ENCODE measurements at places on chromosomes 5 and 9.

DNA sequence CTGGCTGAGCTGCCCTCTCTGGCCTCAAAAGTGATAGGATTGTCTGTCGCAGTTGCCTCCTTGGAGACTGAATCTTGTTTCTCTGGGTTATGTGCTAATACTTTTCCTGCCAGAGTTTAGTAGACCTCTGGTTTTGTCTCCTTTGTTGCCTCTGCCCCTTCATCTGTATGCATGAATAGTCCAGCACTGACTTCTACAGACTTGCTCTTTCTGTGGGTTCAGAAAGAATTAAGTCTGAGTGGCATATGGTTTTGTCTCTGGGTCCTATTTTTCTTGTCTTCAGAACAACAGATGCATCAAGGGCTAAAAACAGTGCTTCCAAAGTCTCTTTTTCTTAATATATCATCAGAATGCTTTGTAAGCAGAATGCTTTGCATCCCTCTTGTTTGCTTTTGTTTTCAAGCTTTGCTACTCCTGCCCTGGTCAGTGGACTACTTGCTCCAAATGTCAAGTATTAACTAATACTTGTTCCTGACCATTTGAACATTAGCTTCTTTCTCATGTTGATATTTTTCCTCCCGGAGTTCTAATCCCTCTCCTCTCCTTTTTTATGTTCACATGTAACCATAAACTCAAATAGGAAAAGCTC is 131.7 kb downstream of the UNC13B start:
- no peaks in the 10 kb centered on the region for H3K27me3 ChIP-seq
- peaks cover 4% of the 10 kb centered on the region for H3K36me3 ChIP-seq
- DNase-seq = no peak
- no peaks in the 10 kb centered on the region for H3K4me1 ChIP-seq
- H3K4me3 ChIP-seq = no peak overlapping the region

DNA sequence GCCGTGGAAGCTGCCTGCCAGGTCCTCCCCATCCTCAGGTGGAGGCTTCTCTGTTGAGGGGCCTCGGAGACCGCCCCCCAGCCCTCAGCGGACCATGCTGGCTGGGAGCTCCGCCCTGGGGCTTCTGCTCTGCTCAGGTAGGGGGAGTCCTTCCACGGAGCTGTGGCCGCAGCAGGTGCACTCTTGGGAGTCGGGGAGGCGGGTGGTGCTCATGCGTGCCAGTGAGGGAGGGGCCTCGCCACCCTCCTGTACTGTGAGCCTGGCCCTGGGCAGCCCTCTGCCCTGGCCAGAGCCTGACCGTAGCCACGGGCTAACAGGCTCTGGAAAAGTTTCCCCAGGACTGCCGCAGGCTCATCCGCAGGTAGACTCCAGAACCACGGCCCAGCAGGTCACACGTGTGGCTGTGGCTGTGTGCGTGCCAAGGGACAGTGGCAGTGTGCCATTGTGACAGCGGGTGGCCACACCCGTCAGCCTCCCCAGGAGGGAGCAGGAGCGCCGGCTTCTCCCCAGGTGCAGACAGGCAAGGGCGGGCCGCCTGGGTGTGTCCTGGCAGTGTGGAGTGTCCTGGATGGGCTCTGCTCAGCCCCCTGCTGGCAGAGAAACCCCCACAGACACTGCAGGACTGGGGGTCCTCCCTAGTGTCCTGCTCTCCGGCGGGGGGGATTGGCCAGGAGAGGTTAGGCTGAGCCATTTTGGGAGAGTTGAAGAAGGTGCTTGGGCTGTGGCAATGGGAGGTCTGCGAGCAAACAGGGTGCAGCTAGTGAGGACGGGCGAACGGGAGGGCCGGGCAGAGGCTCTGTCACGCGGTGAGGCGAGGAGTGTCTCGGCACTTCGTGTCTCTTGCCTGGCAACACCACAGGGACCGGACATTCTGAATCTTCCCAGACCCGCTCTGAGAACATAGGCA is 29.5 kb downstream of the TPPP start:
- H3K36me3 ChIP-seq = peaks cover 43% of the 10 kb centered on the region
- no peaks in the 10 kb centered on the region for H3K4me1 ChIP-seq
- no peaks in the 10 kb centered on the region for H3K27me3 ChIP-seq
- H3K27ac ChIP-seq = no peak overlapping the region
- no peak overlapping the region for H3K4me3 ChIP-seq

- H3K4me3 ChIP-seq = no peak overlapping the region
- no peak for DNase-seq
- peaks cover 14% of the 10 kb centered on the region for H3K36me3 ChIP-seq
- H3K4me1 ChIP-seq = no peaks in the 10 kb centered on the region
Measured at GRCh38 chr5:137888466-137888862, 793 bp upstream of the PKD2L2 start.

DNA sequence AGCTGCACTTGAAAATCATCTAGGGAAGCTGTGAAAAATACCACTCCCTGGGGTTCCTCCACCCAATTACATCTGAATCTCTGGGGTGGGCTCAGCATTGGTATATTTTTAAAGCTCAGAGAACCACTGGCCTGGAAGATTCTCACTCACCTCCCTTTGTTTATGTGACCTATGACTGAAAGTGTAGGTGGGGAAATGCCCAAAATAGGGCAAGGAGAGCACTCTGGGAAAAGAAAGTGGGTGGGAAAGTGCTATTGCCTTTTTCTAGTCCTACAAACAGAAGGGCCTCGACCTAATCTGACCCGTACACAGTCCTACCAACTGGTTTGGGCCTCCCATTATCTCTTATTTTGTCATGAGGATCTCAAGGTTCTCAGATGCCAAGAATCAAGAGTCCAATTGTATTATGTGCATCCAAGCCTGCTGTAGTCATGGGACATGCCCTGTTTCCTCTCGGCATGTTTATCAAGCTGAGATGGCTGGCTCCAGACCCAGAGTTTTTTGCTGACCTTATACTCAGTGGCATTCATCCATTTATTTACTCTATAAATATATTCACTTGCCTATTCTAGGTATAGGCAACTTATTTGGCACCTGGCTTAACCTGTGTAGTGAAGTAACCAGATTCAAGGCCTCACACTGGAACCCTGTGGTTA is 483.7 kb downstream of the ENC1 start:
- no peaks in the 10 kb centered on the region for H3K36me3 ChIP-seq
- no peaks in the 10 kb centered on the region for H3K4me1 ChIP-seq
- DNase-seq = no peak
- H3K27me3 ChIP-seq = no peaks in the 10 kb centered on the region
- H3K27ac ChIP-seq = no peak overlapping the region

- no peaks in the 10 kb centered on the region for H3K36me3 ChIP-seq
- no peak overlapping the region for H3K4me3 ChIP-seq
- peak; percentile 73 for DNase-seq
- H3K27ac ChIP-seq = no peak overlapping the region
- peaks cover 5% of the 10 kb centered on the region for H3K4me1 ChIP-seq
- H3K27me3 ChIP-seq = no peaks in the 10 kb centered on the region
Measured at GRCh38 chr9:129584136-129584535, 36.8 kb downstream of the C9orf50 start.

DNA sequence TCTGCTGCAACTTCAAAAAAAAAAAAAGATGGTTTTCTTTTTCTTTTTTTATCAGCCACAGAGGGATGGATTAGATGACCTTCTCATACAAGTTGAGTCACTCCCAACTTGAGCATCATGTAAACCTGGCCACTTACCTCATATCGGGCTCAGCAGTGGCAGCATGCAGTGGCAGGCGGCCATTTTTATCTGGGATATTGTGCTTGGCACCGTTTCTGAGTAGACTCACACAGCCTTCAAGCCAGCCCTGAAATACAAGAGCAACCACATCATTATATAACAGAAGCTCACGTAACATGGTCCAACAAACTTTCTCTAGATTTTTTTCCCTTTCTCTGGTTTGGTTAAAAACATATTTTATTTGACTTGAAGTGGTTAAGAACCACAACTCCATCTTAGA is 62.6 kb downstream of the ANKRD55 start:
- no peak overlapping the region for H3K4me3 ChIP-seq
- H3K4me1 ChIP-seq = no peaks in the 10 kb centered on the region
- DNase-seq = peak; percentile 62

GRCh38 chr5:168152660-168153059 is 138.8 kb upstream of the WWC1 start:
- H3K27ac ChIP-seq = no peak overlapping the region
- H3K4me1 ChIP-seq = no peaks in the 10 kb centered on the region
- H3K4me3 ChIP-seq = no peak overlapping the region
- no peaks in the 10 kb centered on the region for H3K27me3 ChIP-seq
- no peak for DNase-seq

GRCh38 chr5:157283434-157283833 is 17.5 kb downstream of the CYFIP2 start:
- peaks cover 18% of the 10 kb centered on the region for H3K4me1 ChIP-seq
- H3K4me3 ChIP-seq = no peak overlapping the region
- DNase-seq = peak; percentile 51

GRCh38 chr5:80576383-80576782 is 6.3 kb upstream of the ANKRD34B start:
- H3K27ac ChIP-seq = no peak overlapping the region
- H3K36me3 ChIP-seq = no peaks in the 10 kb centered on the region
- peaks cover 5% of the 10 kb centered on the region for H3K27me3 ChIP-seq
- DNase-seq = no peak
- H3K4me3 ChIP-seq = no peak overlapping the region

DNA sequence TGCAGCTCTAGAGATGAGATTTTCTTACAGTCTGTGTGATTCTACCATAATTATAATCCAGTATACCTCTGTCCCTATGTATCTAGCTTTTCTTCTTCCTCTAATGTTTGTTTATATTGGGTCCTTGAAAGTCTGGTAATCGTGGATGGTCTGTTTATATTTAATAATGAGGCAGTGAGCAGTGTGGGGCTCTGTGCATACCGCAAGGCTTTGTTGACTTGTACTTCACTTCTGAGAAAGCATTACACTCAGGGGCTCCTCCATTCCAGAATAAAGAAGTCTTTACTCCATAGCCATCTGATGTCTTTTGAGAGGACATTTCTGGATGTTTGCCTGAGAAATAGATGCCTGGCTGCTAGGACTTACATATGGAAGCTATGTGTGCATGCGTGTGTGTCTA is 4.5 kb upstream of the MPDZ start:
- no peaks in the 10 kb centered on the region for H3K36me3 ChIP-seq
- no peak for DNase-seq
- no peak overlapping the region for H3K27ac ChIP-seq
- H3K4me1 ChIP-seq = no peaks in the 10 kb centered on the region

DNA sequence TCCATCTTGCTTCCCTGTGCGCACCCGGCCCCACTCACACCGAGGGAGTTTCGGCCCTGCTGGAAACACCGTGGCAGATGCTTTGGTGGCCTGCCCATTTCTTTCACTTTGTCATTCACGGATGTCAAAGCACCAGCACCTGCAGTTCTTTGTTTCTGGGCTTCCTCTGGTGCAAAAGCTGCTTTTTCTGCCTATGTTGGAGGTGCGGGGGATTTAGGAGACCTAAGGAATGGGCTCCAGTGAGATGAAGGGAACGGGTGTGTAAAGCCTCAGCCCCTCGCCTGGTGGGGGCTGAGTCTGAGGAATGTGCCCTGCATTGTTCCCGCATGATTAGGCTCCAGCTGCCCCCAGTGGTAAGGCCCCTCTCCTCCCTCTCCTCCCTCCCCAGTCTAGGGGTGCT is 62.3 kb downstream of the THBS4 start:
- H3K4me3 ChIP-seq = no peak overlapping the region
- H3K27ac ChIP-seq = no peak overlapping the region
- no peak for DNase-seq
- H3K4me1 ChIP-seq = no peaks in the 10 kb centered on the region

GRCh38 chr5:170628691-170629565 is 125.1 kb downstream of the KCNIP1 start:
- peaks cover 24% of the 10 kb centered on the region for H3K4me1 ChIP-seq
- no peak overlapping the region for H3K27ac ChIP-seq
- H3K27me3 ChIP-seq = no peaks in the 10 kb centered on the region

DNA sequence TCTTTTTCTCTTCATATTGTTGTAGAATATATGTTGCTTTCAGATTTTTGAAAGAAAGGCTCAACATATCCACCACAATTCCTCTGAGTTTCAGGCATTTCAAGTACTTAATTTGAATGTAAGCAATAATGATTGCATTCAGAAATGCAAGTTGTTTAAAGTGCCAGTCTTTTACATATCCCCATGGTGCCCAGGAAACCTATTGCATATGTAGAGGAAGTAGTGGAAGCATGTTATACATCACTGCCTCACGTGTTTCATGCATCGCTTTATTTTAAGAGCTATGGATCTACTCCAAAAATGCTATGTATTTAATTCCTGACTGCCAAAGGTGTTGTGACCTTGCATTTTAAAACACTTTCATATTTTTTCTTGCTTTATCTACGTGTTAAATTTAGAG is 28.1 kb downstream of the CPEB4 start:
- H3K4me3 ChIP-seq = no peak overlapping the region
- no peaks in the 10 kb centered on the region for H3K27me3 ChIP-seq
- H3K36me3 ChIP-seq = peaks cover 9% of the 10 kb centered on the region
- no peaks in the 10 kb centered on the region for H3K4me1 ChIP-seq

DNA sequence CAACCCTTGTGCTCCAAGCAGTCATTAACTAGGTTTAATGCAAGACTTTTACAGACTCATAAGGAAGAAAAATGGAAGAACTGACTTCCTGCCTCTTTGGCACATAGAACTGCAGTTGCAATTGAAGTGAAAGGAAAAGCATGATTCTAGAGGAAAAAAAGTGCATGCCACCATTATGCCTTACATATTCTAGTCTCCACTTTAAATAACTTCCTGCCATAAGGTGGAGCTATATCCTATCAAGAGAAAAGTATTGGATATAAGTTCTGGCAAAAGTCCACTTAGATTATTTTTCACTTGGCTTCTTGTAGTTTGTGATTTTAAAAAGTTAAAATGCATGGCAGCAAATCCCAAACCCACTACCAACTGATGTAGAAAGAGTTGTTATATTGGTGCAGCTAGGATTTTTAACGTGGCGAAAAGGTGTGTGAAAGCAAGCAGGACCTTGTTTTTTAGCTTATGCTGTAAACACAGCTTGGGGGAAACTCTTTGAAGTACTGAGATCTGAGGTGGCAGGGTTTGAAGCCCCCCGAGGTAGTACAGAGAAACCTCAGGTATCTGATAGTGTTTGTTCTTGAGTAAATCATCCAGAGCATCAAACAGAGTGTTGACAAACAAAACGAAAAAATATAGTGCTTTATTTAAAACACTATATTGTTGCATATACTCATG is 117.9 kb downstream of the ANXA1 start:
- no peaks in the 10 kb centered on the region for H3K36me3 ChIP-seq
- H3K27ac ChIP-seq = no peak overlapping the region
- no peaks in the 10 kb centered on the region for H3K4me1 ChIP-seq
- no peak for DNase-seq
- no peaks in the 10 kb centered on the region for H3K27me3 ChIP-seq

DNA sequence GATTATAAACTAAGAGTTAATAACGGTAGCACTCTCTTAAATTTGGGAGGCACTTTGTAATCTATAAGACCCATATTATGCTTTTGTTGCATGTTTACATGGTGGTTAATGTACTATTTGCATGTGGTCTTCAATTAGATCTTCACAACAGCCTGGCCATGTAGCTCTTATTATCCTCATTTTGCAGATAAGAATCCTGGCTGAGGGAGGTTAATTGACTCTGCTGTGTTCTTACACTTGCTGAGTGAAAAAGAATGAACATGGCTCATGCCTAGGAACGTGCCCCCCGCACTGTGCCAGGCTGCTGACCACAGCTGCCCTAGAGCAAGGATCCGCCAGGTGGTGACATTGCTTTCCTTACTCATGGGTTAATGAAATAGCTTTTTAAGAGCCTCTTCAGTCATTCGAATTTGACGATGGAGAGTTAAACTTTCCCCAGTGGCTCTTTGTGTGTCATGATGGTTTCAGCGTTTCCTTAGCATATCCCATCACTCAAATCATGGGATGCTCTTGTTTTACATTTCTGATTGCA is 97.9 kb downstream of the CDH6 start:
- no peaks in the 10 kb centered on the region for H3K36me3 ChIP-seq
- no peaks in the 10 kb centered on the region for H3K4me1 ChIP-seq
- no peaks in the 10 kb centered on the region for H3K27me3 ChIP-seq
- no peak overlapping the region for H3K4me3 ChIP-seq
- no peak for DNase-seq

Data from right atrium auricular region (tissue), 2 donors.